Right renal cortex interstitium (tissue), 3 donors: ENCODE measurements at places on chromosomes 12 and 14. TPM values are rescaled to one million over a fixed set of nuclear protein-coding genes. Genes with fewer than 3 reads are reported as not detected.

GRCh38 chr12:88958153-88958552 is 377.9 kb upstream of the KITLG start:
- DNase-seq, result no peak

The CLEC1B gene
- 0.87 TPM for polyA plus RNA-seq

DNA sequence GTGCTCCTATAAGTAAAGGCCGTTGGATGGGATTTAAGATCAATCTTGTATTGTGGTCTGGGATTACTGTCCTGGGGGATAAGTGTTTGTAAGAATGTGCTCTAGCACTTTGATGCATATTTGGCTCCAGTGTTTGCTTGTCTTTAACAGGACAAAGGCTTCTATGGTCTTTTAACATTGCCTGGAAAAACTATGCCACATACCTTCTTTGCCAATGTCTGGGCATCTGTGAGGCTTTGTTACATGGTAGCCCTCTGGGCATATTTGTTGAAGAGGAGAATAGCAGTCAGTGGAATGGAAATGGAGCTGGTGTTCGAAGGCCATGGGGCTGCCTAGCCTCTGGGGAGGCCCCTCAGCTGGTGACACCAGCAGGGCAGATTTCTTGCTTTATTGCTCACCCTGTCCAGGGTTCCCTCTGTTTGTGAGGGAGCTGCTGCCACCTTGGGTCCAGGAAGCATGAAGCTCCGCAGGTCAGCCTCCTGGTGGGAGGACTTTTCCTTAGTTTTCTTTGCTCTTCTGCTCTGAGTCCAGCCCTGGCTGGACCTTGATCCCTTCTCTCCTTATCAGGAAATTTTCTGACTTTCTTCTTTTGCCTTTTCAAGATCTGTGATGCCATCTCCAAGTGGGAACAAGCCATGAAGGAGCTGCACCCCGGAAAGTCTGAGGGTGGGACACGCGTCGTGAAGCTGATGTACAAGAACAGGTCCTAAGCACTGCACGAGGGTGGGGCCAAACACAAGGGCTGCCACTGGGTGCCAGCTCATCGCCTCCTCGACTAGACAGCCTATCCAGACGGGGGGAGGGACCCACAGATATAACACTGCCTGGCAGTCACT is 19.5 kb downstream of the PIGH start:
- DNase-seq, result no peak

DNA sequence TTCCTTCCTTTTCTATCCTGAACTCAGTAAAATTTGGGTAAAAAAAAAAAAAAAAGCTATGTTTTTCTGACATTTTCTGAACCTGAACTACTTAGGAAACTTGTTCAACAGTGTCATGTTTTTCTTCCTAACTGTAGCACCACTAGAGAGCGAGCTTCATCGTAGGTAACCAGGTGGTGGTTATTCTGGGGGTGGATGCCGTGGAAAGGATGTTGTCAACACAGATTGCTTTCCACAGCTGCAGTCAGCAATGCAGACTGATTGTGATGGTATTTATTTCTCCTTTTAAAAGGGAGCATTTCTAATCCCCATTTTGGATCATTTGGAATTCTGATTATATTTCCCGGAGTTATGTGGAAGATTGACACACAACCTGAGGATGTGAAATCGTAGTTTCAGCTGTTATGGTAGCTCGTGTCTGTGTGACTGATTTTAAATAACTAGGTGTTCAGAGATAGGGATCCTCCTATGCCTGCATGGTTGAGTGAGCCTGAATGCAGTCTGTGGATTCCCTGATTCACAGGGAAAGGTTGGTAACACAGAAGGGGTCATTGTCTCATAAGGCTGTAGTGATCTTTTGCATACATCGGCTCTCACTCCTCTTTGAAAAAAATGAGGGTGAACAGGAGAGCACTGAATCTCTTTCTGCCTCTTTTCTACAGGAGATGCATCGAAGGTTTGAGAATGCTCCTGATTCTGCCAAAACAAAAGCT is 113.2 kb downstream of the ERC1 start:
- DNase-seq, result no peak

DNA sequence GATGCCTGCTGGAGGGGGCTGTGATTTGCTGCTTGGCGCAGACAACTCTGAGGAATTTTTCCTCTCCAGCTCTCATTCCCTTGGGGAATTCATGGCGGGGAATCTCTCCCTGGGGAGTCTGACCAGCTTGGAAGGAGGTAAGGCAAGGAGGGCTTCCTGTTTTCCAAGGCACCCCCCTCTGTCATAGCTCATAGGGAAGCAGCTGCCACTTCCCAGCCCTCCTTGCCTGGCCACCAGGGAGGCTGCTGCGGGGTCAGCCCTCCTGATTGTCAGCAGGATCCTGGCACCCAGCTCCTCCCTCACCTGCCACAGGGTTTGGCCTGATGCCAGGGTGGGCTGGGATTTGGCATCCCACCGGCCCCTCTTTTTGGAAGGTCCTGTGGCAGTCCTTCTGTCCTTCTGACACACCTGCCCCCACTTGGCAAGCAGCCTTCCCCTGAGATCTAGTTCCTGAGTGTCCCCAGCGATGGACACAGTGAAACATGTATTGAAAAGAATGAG is 74.9 kb downstream of the TSPAN9 start:
- no peak for DNase-seq

GRCh38 chr14:102795060-102795925 is 18.0 kb downstream of the TRAF3 start:
- DNase-seq, result no peak

- DNase-seq, result no peak
Observed at GRCh38 chr14:99976681-99977080, 88.5 kb upstream of the EVL start.

GRCh38 chr12:47867495-47867941 is 37.3 kb downstream of the VDR start:
- DNase-seq, result no peak

DNA sequence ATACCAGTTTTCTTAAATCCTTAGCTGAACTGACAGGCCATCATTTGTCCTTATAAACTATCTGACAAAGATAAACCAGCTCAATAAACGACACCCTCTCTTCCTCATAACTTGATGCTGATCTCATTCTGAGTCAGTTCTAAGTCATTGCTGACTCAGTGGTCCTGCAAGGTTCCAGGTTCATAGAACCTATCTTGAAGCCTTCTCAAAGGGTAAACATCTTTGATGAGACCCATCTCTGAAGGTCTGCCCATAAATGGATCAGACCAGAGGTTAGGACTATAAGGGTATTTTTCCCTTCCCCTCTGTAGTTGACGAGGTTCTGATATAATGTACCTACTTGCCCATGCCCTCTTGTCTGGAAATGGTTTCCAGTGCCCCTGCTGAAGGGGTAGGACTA is 11.9 kb downstream of the NAA25 start:
- DNase-seq, result no peak

The MYBPC1 gene
- polyA plus RNA-seq, result not detected

DNA sequence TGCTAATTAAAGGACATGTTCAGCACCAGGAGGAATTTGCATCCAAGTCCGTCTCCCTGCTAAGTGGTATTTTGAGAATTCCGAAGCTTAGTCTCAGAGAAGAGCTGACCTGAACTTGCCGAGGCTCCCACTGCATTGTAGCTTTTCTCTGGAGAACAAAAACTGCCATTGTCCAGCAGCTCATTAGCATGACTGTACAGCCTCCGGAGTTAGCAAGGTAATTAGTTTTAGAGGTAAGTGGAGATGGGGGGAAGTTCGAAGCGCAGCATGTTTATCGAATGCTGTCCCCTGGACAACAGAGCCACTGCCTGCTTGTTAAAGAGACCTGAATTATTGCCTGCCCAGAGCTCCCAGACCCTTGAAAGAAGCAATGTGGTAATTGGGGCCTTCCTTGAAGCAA is 160.3 kb upstream of the PELI2 start:
- DNase-seq, result no peak

DNA sequence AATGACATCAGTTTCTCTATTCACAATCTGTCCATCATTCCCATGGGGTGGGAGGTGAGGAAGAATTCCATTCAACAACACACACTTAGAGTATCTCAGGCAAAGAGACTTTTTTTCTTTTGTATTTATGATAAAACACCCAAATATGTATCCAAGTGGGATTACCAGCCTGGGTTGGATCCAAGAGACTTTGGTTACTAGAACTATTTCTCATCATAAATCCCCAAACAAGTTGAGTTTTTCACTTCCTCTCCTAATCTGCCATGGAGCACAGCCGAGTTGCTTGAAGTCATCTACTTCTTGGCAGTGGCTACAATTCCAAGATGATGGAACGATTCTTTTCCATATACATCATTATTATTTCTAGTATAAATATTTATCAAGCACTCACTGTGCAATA is 209.2 kb upstream of the HMGA2 start:
- DNase-seq, result no peak

GRCh38 chr14:75217508-75218206 is 41.2 kb upstream of the TMED10 start:
- DNase-seq, result no peak

DNA sequence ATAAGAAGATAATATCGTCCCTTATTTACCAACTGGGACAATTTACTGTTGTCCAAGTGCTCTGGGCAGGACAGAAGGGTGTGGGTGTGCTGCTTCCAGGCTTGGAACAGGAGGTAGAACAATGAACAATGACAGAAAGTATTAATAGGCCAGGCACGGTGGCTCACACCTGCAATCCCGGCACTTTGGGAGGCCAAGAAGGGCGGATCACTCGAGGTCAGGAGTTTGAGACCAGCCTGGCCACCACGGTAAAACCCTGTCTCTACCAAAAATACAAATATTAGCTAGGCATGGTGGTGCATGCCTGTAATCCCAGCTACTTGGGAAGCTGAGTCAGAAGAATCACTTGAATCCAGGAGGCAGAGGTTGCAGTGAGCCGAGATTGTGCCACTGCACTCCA is 2.5 kb downstream of the IFI27 start:
- no peak for DNase-seq

The RGS6 gene
- 0.74 TPM for polyA plus RNA-seq

DNA sequence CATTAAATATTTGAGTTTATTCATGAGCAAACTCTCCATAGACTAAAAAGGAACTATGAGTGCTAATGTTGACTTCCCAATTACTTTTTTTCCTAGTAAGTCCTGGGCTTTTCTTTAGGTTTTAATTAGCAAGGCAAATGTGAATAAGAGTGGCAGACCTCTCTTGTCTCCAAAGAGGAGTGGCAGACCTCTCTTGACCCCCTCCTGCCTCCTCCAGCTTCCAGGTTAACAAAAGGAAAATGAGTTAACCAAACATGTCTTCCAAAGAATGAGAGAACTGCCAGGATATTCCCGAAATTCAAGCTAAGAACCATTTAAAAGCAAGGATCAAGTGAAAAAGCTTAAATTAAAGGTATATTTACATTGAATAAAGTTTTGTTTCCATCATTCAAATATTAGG is 253.2 kb downstream of the MDGA2 start:
- DNase-seq, result no peak

DNA sequence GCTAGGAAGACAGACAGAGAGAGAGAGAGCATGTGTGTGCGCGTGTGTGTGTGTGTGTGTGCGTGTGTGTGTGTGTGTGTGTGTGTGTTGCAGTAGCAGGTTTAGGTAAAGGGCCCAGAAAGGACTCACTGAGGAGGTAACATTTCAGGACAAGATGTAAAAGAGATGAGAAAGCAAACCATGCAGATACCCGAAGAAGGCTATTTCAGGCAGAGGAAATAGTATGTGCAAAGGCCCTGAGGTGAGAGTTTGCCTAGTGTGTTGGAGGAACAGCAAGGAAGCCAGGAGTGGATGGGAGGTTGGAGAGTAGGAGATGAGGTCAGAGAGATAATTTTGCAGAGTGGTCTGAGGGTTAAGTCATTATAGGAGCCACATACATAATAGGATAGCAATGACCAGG is 754.3 kb upstream of the TBX3 start:
- DNase-seq, result no peak

The GOLGA3 gene
- 18.5 TPM for polyA plus RNA-seq

GRCh38 chr12:131092901-131093603 is 139.3 kb downstream of the ADGRD1 start:
- no peak for DNase-seq

The PLBD2 gene
- polyA plus RNA-seq, result 18.3 TPM

DNA sequence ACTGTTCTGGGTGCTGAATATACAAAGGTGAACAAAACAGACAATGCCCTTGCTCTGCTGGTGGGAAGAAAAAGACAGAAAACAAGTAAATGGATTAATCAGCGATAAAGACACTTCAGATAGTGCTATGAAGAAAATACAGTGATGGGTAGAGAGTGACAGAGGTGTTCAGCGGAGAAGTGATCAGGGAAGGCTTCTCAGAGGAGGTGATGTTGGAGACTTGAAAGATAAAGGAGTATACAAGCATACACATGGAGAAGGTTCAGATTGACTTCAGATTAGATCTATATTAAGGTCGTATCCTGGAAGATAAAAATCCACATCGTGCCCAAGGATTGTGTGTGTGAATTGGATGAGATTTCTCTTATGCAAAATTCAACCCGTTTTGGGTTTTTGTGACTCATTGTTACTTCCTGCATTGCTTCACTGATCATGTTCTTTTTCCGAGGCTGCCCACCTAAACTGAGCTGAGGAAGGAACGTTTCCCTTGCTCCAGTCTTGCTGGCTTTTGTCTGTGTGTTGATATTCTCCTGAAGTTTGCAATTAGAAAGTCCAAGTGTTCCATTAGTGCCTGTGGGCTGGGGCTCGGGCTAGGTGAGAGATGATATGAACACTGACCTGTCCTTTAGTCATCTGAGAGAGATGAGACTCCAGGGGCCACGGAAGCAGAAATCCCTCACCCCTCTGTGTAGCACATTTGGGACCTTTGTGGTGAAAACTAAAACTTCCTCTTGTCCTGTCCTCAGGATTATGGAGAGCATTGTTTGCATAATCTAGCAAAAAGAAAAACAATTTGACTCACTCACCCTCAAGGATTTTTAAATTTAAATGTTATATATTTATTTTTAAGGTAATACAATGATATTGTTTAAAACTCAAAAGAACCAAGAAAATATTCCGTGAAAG is 27.6 kb downstream of the PLXNC1 start:
- DNase-seq, result no peak

GRCh38 chr12:132327336-132328171 is 1.8 kb downstream of the GALNT9 start:
- no peak for DNase-seq

The SMCO3 gene
- polyA plus RNA-seq, result 2.8 TPM

The NINJ2 gene
- 1.2 TPM for polyA plus RNA-seq

DNA sequence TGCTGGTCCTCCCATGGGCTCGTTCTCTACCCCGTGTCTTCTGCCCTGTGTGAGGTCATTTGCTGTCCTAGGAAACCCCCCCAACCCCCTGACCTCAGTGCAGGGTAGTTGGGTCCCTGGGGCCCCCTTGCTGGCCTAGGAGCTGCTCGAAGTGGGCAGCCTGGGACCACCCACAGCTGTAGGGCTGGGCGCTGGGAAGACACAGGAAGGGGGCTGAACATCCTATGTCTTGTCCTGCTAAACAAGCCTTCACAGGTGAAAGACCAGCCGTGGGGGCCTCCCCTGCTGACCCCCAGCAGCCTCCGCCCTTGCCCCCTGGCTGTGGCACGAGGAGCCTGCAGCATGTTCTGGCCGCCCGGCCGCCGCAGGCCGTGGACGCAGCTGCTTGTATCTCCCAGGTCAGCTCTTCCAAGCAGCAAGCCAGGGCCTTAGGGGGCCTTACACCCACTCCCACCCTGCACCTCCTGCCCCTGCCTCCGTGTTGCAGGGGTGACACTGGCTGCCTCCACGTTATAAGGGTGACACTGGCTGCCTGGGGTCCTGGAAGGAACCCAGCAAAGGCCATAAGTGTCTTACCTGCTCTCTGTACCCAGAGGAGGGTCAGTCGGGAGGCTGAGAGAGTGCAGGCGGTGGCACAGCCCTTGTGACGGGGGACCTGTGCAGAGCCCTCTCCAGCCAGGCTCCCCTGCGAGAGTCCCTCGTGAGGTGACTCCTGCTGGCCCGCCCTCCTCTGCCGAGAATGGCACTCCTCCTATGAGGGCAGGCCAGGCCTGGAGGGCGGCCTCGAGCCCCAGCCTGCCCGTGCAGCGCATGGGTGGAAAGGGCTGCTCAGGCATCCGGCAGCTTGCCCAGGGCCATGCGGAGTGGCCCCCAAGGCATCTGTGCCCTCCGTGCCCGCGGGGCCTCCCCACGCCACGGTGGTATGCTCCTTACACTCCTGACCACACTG is 11.5 kb upstream of the TEX22 start:
- no peak for DNase-seq
